ENCODE measurements at places on chromosomes 1 and 21. TPM values are rescaled to one million over a fixed set of nuclear protein-coding genes. Genes with fewer than 3 reads are reported as not detected.

CYP4X1 gene
- total RNA-seq = not detected

- DNase-seq = no peak
Measured at GRCh38 chr1:173572201-173572873, 30.5 kb downstream of the SLC9C2 start.

DNA sequence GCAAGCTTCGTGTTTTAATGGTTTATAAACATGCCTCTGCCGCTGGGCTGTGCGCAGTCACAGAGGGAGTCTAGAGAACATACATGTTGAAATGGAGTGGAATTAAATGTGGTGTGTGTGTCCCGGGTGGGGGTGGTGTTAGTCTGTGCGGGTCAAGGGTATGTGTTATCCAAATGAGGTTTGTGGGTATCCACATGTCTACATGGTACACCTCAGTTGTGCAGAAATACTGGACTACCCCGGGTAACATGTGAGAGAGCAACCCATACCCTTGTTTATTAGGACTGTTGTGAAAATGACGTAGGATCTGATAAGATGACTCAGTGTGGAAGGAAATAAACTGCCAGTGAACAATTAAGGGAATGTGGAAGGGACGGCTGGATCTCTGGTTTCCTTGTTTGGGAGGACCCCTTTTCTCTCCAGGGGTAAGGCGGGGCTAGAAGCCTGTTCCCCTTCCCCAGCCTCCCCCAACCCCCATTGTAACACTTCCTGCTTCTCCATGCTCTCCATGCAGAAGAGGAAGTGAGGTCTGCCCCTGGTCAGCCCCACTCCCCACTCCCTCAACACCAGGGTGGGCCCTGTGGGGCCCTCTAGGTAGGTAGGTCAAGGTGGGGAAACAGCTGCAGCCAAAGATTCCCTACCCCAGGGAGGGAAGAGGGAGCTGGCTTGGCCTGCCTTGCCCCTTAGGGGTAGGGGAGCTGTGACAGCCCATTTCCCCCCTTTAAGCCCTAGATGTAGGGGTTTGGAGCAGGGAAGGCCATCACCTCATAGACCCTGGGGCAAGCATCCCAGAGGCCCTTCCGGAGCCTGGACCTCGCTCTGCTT is 690 bp downstream of the EPS8L3 start:
- no peak for DNase-seq

DNA sequence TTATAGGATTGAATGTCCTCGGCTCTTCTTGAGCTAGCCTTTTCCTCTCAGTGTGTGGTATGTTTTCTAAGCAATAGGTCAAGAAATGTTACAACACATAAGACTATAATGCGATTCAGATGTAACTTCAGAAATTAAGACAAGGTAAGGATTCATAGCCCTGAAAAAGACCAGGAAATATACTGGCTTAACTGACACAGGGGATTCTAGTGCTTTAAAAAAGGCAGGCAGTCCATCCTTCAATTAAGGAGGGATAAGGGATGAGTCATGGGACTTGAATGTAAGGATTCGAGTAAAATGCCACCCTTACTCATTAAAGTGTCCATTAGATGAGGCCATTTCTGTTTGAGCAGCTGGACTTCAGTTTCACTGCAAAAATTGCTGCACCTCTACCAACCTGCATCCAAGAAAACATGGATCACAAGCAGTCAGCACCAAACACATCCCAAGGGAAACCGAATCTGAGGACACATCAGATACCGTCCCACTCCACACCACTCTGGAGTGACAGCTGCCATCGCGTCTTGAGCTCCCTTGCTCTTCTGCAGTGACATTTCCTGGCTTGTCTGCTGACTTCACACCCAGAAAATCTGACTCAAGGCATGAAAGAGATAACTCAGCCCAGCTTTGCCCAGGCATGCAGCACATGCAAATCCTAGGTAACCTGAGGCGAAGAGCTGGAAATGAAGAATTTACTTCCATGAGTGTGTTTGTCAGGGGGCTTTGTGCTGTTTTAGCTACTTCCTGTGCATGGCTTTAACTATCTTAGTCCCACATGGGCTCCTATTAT is 37.8 kb downstream of the NGF start:
- DNase-seq = no peak

CHIT1 gene
- 0.56 TPM for total RNA-seq

DNA sequence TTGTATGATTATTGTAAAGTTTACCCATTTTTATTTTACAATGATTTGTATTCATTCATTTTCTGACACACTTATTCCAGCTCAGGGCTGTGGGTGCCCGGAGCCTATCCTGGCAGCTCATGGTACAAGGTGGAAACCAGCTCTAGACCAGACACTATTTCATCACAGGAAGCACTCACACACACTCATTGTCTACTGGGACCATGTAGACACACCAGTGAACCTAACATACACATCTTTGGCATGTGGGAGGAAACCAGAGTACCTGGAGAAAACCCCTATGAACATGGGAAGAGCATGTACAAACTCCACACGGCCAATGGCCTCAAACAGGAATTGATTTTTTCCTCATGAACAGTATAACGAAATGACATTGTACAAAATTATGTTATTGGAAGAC is 2.4 kb downstream of the DTL start:
- no peak for DNase-seq

DNA sequence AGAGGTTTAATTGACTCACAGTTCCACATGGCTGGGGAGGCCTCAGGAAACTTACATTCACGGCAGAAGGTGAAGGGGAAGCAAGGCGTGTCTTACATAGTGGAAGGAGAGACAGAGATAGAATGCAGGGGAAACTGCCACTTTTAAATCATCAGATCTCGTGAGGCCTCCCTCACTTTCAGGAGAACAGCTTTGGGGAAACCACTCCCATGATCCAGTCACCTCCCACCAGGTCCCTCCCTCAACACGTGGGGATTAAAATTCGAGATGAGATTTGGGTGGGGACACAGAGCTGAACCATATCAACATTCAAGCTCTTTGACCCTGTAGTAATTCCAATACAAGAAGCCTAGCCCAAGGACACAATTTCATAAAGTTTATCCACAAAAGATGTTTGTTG is 13.7 kb downstream of the PIGP start:
- DNase-seq = no peak

DNA sequence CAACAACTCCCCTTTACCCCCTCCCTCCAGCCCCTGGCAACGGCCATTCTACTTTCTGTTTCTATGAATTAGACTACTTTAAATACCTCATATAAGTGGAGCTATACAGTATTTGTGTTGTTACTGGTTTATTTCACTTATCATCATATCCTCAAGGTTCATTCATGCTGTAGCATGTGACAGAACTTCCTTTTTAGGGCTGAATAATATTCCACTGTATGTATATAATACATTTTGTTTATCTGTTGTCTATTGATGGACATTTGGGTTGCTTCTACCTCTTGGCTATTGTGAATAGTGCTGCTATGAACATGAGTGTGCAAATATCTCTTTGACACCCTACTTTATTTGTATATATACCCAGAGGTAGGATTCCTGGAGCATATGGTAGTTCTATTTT is 2.2 kb downstream of the NHLH1 start:
- no peak for DNase-seq

GRCh38 chr1:41822866-41823265 is 95.9 kb downstream of the HIVEP3 start:
- DNase-seq = no peak

- DNase-seq = no peak
Measured at GRCh38 chr1:111887385-111887784, 102.1 kb downstream of the KCND3 start.

DNA sequence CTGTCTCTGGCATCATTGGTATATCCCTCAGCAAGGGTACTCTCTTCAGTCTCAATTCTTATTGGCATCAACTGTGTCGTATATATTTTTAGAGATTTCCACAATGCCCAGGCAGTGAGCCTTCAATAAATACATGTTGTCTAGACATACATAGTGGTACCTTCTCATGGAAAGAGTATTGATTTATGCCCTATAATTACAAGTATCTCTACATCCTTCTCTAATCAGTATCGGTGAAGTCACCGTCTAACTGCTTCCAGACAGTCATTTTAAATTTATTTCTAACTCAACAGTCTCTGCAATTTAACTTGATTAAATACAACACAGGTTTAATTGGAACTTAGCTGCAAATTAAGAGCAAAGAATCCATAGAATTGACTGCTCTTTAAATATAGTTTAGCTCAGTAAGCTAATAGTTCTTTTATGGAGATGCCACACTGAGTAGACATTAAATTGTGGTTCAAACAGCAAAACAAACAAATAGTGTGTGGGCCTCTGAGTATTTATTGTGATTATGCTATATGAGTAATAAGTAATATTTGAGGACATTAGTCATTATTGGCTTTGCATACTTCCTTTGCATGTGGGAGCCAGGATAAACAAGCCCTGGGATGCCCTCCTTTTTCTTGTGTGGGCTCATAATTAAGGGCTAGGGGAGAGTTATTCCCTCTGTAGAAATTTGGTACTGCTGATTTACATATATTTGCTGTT is 126.9 kb upstream of the DUSP10 start:
- no peak for DNase-seq

DNA sequence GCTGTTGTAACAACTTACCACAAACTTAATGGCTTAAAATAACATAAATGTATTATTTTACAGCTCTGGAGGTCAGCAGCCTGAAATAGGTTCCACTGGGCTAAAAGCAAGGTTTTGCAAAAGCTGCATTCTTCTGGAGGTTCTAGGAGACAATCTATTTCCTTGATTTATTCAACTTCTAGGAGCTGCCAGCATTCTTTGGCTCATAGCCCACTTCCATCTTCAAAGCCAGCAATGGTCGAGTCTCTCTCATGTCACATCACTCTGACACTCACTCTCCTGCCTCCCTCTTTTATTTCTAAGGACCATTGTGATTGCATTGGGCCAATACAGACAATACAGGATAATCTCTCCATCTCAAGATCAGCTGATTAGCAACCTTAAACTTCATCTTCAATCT is 15.1 kb upstream of the FOXJ3 start:
- no peak for DNase-seq

PDZK1 gene
- total RNA-seq = not detected

DNA sequence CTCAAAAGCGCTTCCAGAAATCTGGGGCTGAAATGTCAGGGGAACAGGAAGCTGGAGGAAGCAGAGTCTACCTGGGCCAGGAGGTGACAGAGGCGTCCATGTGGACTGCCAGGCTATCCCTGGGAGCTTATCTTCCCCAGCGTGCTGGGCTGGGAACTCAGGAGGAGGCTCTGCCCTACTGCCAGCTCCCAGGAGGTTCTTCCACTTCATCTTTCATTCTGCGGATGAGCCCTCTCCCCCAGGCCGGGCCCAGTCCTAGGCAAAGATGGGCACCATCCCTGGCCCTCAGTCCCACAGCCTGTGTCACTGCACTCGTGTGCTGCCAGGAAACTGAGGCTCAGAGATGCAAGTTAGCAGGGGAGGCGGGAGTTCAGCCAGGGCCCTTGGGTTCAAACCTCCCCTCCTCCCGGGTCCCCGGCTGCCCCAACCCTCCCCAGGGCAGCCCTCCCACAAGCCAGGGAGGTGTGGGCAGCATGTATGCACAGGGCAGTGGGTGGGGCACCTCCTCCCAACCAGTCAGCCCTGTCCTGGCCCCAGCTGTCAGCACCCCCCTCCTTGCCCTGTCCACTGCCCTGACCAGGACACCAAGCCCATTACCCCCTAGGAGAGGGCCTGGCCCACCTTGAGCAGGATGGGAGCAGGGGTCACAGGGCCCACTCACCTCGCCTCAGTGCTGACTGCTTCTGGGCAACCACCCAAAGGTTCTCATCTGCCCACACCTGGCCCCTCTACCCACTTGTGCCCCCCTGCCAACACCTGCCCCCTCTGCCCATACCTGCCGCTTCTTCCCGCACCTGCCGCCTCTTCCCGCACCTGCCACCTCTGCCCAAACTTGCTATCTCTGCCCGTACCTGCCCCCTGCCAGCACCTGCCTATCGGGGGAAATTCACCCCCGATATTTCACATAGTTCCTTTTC is 226.0 kb downstream of the NPHP4 start:
- no peak for DNase-seq

RHD gene
- not detected for total RNA-seq

SPATA17 gene
- not detected for total RNA-seq

DNA sequence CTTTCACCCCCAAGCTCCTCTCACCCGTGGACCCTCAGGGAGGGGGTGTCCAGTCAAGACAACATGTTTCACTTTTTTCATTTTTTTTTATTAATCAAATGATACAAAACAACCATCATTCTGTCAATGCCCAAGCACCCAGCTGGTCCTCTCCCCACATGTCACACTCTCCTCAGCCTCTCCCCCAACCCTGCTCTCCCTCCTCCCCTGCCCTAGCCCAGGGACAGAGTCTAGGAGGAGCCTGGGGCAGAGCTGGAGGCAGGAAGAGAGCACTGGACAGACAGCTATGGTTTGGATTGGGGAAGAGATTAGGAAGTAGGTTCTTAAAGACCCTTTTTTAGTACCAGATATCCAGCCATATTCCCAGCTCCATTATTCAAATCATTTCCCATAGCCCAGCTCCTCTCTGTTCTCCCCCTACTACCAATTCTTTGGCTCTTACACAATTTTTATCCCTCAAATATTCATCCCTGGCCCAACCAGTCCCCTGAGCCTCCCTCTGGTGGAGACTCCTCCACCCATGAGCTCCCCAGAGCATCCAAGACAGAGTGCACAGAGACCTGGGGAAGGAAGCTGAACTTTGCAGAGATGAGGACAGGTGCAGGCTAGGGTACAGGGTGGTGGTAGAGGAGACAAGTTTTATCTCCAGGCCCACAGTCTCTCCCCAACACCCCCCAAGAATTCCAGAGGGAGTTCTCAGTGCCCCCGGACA is 1.4 kb upstream of the S100A16 start:
- DNase-seq = no peak

GRCh38 chr21:43723648-43724047 is 4.7 kb downstream of the PDXK start:
- no peak for DNase-seq

ZNF683 gene
- 0.27 TPM for total RNA-seq

SLAMF8 gene
- 2.1 TPM for total RNA-seq

DNA sequence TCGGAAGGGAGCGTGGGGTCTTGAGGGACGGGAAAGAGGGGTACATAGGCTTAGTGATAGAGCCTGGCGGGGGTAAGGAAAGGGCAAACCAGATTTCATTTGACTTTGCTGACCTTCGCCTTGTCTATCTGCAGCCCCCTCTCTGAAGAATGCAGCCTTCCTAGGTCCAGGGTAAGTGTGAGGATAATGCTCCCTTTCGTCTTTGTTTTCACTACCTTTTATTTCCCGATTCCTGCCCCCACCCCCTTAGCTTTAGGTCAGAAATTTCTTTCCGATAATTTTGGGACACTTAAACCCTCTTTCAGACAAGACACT is 396 bp downstream of the ATP5PB start:
- DNase-seq = no peak

- no peak for DNase-seq
Measured at GRCh38 chr1:117001254-117001927, at the start of gene CD101. Gene CD101, plus strand, starts transcription at chr1:117001760. Its CDS starts 58 bp downstream, at chr1:117001818.

- DNase-seq = no peak
Measured at GRCh38 chr1:175133673-175134435, 58.7 kb downstream of the KIAA0040 start.

- DNase-seq = no peak
Measured at GRCh38 chr1:197920414-197921117, 3.4 kb downstream of the LHX9 start.

- no peak for DNase-seq
Measured at GRCh38 chr1:39620659-39621165, 18.7 kb downstream of the HEYL start.

GRCh38 chr1:110085671-110086070 is 15.2 kb upstream of the ALX3 start:
- no peak for DNase-seq

ANKRD35 gene
- total RNA-seq = 0.58 TPM

- DNase-seq = no peak
Measured at GRCh38 chr1:154295408-154296235, 23.2 kb downstream of the HAX1 start.

GRCh38 chr1:67544921-67545320 is 114.7 kb upstream of the SERBP1 start:
- no peak for DNase-seq

C1QA gene
- not detected for total RNA-seq

DNAJC28 gene
- total RNA-seq = 0.58 TPM

RBM11 gene
- total RNA-seq = 3.8 TPM
